ENCODE measurements at places on chromosomes 3 and 15.

- DNase-seq = no peak
Measured at GRCh38 chr3:113070681-113071113, 79.9 kb downstream of the GTPBP8 start.

- no peak for DNase-seq
Measured at GRCh38 chr3:122390665-122391064, 6.7 kb downstream of the FAM162A start.

DNA sequence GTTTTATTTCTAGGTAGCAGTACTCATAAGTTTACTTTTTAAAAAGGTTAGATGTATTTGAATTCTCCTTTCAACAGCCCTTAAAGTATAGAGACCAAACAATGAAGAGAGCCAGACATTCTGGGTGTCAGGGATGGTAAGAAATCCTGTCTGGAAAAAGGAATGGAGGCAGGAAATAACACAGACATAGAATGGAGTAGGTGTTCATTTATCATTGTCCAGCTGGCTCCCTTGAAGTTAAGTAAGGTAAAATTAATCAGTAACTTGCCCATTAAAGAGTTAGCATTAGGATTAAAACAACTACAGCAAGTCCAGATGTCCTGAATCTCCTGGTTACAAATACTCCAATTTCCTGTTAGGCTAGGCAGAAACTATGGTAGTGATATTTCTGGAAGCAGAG lies 13.5 kb upstream of the SUCNR1 start:
- no peak for DNase-seq

GRCh38 chr3:194879991-194880939 lies 194.6 kb downstream of the FAM43A start:
- no peak for DNase-seq

GRCh38 chr3:59508273-59508672 lies 458.4 kb upstream of the CFAP20DC start:
- no peak for DNase-seq
